ENCODE measurements at places on chromosomes 3 and 15.

DNA sequence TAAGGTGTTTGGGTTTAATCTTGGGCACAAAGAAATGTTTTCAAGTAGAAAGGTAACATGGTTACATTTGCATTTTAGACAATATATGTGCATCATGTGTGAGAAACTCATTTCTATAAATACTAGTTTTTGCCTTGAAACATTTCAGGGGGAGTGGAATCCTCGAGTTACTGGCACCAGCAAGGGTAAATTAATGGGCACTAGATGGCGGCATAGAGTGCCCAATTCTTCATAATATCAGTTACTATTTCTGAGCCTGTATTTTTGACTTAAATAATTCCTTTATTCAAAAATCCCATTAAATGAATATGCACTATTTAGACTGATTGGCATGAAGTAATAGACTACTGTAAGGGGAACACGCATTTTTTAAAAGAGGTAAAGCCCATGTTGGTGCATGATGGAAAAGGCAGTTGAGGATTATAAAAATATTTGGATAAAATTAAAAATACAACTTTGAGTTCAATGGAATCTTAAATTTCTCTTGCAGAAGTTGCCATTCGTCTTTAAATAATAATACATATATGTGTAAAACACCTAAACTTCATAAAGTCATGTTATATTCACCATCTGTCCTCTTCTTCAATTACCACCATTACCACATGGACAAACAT, 106.3 kb downstream of the ZBTB20 start:
- DNase-seq: no peak

DNA sequence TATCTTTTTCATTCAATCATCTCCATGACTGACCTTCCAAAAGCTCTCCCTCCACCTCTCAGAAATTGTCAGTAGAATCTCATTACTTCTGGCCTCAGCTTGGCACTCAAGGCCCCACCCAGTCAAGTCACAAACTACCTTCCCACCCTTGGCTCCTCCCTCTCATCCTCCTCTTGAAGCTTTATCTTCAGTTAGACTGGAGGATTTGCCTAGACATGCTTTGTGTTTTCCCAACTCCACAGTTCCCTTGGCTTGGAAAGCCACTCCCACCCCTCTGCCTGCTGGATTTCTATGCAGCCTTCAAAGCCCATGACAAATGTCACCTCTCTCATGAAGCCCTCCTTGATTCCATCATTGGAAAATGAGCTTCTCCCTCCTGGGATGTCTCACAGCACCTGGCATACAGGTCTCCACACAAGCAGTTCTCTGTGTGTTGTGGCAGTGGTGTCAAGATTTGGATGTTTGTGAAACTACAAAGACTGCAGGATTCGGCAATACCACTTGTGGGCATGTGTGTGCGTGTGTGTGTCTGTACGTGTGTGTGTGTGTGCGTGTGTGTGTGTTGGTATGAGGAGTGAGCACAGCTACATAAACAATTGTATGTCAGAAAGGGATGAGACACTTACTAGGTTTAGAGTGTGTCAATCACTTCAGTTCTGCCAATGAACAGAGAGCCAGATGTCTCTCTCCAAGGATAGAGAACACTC, 45.3 kb upstream of the VPS8 start:
- no peak for DNase-seq

- DNase-seq: no peak
Observed at GRCh38 chr15:60477916-60478565, 901 bp downstream of the ICE2 start.

DNA sequence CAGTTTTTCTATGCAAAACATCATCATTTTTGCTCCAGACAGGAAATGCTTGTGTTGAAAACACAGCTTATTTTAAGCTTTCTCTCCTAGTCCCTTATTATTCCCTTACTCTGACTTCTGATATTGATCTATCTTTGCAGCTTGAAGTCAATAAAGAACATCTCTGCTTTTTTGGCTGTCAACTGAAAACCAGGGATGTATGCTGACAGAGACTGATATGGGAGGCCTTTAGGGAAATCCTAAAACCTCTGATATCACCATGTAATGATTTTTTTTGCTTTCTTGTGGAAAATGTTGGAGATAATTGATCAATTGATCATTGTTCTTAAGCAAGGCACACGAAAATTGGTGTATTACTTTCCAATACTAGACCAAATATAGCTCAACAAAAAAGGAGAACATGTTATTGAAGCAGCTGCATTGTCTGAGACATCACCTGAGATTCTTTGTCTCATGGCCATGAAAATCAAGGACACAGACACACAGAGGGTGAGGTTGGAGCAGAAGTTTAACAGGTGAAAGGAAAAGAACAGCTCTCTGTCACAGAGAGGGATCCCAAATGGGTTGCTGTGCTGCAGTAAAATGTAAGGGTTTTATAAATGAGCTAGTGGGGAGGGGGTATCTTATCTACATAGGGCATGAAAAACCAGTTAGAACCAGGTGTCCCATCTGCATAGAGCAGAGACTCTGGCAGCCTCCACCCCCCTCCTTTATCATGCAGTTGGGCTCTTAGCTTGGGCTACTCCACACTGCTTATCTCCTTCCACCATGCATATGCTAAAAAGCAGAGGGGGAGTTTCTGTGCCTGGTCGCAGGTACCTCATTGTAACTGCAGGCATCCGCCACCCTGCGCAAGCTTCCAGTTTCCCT, 17.0 kb upstream of the SENP7 start:
- DNase-seq: no peak

- DNase-seq: no peak
Observed at GRCh38 chr3:127607675-127608361, 9.6 kb downstream of the MCM2 start.

GRCh38 chr3:148330542-148330941, 367.2 kb upstream of the AGTR1 start:
- no peak for DNase-seq
